ENCODE measurements at places on chromosomes 3 and 15. TPM values are rescaled to one million over a fixed set of nuclear protein-coding genes. Genes with fewer than 3 reads are reported as not detected.

NMNAT3 gene
- total RNA-seq = 1.8 TPM

MTMR10 gene
- 21.3 TPM for total RNA-seq

CDHR4 gene
- 0.09 TPM for total RNA-seq

ITPR1 gene
- 8.9 TPM for total RNA-seq

CEP97 gene
- 21.4 TPM for total RNA-seq

GABRA5 gene
- total RNA-seq = not detected

C3orf18 gene
- 13.3 TPM for total RNA-seq

ECE2 gene
- not detected for total RNA-seq

IL17RE gene
- total RNA-seq = 1.5 TPM
